Fibroblast of mammary gland (primary cell): ENCODE measurements at places on chromosomes 7 and 10.
A peak's percentile ranks its signal among the peaks of the same experiment; 100 is the strongest.

DNA sequence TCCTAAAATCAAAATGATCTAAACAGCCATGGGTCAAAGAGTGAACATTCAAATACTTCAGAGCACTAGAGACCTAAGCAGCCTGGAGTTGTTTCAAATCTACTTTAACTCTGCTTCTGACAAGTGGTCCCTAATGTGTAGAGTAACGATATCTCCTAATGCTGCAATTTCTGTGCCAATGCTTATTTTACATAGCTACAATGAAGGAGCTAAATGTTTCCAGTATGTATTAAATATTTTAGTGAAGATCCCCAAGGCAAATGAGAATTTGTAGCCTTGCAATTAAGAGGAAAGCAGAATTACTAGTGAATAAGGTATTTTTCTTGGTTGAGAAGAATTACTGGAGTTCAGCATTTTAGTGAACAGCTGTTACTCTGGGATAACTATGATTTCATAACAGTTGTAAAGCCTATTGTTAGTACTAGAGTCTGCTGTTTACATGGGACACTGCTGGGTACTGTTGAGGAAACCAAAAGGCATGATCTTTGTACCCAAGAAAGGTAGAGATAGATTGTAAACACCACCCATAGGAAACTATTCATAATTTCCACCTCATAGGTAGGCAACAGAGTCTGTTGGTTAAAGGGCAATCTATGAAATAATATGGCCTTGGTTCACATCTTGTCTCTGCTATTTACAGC is 271.9 kb downstream of the PLXDC2 start:
- no peak for DNase-seq

- no peak for DNase-seq
Measured at GRCh38 chr7:32039000-32039756, 31.0 kb downstream of the PDE1C start.

GRCh38 chr10:127618797-127619196 is 69.7 kb downstream of the NPS start:
- DNase-seq: no peak

- DNase-seq: peak; percentile 33
Measured at GRCh38 chr10:34589275-34589674, 225.8 kb downstream of the PARD3 start.

- DNase-seq: no peak
Measured at GRCh38 chr10:61286686-61287085, 166.5 kb downstream of the TMEM26 start.

DNA sequence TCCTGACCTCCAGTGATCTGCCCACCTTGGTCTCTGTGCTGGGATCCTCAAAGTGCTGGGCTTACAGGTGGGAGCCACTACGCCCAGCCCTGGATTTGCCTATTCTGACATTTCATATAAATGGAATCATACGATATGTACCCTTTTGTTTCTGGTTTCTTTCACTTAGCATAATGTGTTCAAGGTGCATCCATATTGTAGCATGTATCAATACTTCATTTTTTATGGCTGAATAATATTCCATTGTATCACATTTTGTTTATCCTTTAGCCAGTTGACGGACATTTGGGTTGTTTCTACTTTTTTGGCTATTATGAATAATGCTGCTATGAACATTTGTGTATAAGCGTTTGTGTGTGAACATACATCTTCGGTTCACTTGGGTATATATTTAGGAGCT is 4.8 kb upstream of the HILPDA start:
- DNase-seq: no peak
